ENCODE measurements at places on chromosomes 6 and 20.

DNA sequence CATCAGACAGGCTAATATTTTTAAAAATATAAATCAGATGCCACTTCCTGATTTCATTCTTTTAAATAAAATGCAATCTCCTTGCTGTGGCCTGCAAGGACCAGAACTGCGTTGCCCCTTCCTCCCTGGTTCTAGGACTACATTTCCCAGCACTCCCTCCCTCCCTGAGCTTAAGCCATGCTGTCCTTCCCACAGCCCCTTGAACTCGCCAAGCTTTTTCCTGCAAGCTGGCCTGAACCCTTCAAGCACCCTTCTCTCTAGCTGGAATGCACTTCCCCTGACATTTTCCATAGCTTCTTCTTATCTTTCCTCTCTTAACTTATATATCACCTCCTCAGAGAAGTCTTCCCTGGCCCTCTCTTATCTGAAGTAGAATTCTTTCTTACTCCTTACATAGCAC is 6.1 kb upstream of the DOK5 start:
- no peak for DNase-seq

GRCh38 chr6:66429210-66429609 is 722.2 kb upstream of the EYS start:
- DNase-seq, result no peak

- no peak for DNase-seq
These were observed 46.2 kb upstream of the CEP85L start for GRCh38 chr6:118697554-118697953.

DNA sequence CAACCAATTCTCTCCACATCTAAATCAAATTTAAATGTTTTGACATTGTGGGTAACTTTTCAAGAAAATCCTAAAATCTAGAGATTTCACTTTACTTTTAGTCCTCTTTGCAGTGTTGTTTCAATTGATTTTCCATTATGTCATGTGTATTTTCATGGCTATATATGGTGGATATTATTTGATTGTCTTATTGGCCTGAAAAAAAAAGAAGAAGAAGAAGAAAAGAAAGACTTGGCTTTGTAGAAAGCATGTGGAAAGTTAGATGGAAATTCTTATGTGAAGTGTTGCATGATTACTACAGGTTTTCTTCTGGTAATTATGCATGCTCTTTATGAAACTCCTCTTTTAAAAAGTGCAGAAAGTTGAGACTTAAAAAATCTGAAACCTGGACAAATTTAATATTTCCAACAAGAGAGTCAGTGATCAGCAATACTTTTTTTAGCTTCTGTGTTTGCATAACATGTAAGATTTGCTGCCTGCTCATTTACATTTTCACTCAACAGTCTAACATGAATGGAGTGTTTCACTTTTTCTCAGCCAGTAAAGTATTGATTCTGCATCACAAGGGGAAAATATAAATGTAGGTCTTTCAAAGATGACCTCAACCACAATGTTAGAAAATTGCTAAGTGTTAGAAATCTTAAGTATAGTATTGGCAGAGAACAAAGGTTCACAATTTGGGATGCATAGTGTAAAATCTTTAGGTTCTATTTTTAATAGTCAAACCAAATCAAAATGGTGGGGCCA is 438.7 kb downstream of the BCKDHB start:
- DNase-seq, result no peak

DNA sequence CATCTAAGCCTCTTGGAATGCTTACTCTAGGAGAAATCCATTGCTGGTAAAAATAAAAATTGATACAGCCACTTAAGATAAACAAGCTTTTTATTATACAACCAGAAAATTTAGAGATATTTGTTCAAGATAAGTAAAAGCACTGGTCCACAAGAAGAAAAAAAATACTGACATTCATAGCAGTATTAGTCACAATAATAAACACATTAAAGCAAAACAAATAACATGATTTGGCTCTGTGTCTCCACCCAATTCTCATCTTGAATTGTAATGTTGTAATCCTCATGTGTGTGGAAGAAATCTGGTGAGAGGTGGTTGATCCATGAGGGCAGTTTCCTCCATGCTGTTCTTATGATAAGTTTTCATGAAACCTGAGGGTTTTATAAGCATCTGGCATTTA is 1093.5 kb upstream of the ADGRB3 start:
- DNase-seq, result no peak

DNA sequence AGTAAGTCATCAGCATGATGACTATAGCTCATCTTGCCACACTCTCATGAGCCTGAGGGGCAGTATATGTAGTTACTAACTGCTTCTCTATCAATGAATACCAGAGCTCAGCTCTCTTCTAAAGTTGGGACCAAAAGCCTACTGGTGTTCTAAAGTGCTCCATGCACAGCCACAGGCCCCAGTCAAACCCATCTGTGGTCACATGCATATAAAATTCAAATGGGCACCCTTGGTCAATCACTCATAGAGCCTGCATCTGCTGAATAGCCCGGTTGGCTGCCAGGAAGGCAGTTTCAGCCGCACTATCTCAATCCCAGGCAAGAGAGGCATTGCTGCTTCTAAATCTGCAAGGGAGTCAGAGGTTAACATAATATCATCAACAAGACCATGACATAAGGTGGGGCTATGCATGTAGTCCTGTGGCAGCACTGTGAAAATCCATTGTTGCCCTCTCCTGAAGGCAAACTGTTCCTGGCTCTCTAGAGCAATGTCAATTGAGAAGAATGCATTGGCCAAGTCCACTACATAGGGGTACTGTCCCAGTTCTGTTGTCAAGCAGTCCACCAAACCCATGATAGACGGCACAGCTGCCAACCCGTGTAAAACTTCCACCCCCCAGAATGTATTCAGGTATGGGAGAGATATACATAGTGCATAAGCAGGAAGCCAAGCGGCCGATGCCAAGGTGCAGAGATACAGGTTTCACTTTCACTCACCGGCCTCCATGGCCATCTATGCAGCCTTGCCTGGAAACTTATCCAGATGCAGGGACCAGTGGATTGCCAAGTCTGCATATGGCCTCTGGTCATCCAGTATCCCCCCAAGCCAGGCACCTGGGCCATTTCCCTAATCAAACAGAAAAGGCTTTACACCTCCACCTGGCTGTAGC is 76.2 kb downstream of the ALDH8A1 start:
- DNase-seq, result no peak

DNA sequence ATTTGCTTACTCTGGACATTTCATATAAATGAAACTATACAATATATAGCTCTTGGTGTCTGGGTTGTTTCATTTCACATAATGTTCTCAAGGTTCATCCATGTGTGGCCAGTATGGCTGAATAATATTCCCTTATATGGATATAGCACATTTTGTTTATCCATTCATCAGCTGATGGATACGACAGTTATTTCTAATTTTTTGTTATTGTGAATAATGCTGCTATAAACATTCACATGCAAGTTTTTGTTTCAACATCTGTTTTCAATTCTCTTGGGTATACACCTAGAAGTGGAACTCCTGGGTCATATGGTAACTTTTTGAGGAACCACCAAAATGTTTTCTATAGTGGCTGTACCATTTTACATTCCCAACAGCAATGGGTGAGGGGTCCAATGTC is 101.1 kb downstream of the CDK19 start:
- peak; percentile 20 for DNase-seq

GRCh38 chr6:97305414-97306066 is 22.5 kb upstream of the MMS22L start:
- DNase-seq, result no peak

DNA sequence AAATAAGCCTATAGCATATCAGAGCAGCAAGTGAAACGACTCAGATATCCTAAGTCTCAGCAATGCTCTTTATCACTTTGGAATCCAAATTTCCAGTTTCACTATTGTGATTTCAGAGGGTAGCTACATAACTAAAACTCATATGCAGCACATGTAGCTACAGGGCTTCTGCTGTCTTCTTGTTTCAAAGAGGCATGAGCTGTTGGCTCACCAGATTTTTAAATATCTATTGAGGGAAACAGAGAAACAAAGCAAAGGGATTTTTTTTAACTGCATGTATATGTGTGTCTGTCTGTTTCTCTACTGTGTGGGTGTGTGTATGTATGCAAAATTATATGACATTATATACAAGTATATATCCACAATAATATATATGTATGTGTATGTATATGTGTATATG is 258.4 kb downstream of the HDGFL1 start:
- DNase-seq, result peak; percentile 32

DNA sequence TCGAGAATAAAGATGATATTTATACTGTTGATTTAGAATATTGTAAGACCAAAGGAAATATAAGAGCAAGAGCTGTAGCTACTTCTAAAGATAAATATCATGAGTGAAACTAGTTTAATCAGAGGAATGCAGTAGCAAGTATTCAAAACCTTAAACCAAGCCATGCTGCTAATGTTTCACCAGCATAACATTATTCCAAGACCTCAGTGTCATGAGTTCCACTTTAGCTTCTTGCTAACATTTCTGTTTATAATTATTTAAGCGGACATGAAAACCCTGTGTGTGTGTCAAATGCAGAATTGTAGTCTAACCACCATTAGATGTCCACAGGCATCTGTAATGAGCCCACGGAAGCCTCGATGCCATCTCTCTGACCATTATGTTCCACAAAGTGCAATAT is 752.6 kb upstream of the MARCKS start:
- no peak for DNase-seq

DNA sequence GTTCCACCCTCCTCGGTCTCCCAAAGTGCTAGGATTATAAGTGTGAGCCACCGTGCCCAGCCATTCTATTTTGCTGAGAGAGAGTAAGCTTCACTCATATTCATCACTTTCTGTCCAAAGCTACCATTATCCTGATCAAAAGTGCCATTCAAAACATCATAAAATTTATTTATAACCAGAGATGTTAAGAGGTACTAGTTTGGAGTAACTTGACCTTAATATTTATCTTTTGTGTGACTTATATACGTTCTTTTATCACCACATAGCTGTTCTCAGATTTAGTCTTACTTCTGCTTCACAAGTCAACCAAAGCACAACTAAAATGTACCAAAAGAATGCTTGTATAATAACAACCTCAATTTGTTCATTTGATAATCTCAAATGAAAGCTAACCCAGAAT is 18.1 kb downstream of the AKIRIN2 start:
- DNase-seq, result no peak

GRCh38 chr20:36152261-36152660 is 2.3 kb upstream of the EPB41L1 start:
- no peak for DNase-seq

DNA sequence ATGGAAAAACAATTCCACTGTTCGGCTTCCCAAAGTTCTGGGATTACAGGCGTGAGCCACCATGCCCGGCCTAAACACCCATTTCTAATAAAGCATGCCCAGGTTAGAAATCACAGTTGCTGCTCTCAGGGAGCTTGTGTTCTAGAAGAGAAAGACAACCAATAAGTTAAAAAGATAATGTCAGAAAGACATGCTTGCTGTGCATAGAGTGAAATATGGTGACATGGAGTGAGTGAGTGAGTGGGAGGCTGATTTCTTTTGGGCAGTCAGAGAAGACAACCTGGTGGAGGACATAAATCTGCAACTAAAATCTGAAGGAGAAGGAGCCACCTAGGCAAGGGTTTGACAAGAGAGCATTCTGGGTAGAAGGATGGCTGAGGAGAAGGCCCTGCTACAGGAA is 222.6 kb downstream of the ARID1B start:
- DNase-seq, result no peak

DNA sequence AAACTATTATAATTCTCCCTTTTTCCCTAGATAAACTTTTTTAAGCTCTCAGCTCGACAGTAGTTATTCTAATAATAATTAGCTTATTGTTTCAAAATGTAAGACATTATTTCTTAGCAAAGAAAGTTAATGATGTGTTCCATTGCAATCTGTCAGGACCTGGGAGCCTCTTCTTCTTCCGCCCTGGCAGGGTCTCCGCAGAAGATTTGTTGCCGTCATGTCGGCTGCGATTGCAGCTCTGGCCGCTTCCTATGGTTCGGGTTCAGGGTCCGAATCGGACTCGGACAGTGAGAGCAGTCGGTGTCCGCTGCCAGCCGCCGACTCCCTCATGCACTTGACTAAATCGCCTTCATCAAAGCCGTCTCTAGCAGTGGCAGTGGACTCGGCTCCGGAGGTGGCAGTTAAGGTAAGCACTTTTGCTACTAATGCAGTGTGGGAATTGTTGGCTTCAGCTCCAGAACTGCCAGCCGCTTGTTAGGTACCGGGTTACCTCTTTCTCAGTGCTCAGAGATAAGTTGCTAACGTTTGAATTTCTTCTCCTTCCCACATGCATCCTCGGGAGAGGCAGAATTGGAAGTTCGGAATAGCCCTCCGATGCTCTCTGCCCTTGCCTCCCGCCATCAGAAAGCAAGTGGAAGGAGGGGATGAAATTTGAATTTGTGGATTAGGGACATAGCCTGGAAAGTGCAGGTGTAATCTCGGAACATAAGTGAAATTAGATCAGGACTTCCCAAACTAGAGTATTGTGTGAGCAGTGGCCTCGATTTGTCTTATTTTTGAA is at the start of gene CDC40:
TSS of gene CDC40 (plus strand) at position 200 of the 781 bp plus-strand sequence. CDS start at position 218, 18 bp downstream.
- no peak for DNase-seq

DNA sequence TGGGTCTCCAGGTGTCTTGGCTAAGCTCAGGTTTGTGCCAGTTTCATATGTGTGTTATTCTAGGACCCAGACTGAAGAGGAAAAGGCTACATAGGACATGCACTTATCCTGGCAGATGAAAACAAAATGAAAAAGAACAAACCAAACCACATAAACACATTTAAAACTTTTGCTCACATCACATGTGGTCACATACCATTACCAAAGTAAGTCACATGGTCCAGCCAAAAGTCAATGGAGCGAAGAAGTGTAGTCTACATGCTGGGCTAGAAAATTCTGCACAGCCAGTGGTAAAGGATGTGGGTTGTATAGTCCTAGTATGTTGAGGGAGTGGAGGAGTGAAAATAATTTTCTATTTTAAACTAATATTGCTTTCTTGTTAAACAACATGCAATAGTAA is 437.5 kb downstream of the BTBD3 start:
- no peak for DNase-seq

DNA sequence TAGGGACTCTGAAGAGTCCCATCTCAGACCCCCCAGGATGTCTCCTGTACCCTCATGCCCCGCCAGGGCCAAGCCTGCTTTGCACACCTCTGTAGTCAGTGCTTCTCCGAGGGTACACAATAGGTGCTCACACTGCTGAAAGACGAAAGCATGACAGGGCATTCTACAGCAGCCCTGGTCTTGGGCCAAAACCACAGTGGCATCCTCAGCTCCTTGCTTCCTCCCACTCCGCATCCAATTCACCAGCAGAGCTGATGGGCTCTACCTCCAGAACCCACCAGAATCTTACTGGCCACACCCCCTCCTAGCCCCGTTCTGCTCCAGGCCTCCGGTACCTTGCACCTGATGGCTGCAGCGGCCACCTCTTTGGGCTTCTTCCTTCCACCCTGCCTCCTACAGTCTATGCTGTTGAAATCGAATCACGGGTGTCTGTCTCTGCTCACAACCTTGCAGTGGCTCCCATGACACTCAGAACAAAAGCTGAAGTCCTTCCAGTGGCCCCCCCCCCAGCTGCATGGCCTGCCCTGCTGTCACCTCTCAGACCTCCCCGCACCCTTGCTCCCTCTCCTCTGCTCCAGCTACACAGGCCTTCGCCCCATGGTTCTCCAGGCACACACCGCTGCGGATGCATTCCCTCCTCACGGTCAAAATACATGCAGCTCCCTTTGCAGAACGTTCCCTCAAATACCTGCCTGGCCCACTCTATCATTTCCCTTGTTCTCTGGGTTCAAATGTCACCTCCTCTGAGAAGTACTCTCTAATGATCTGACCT is 1.2 kb downstream of the ANGPT4 start:
- no peak for DNase-seq

GRCh38 chr20:33160681-33161080 is 7.3 kb upstream of the BPIFA2 start:
- DNase-seq, result no peak

All from amniotic epithelial cell (primary cell).